ENCODE measurements at places on chromosomes 7 and 10. TPM values are rescaled to one million over a fixed set of nuclear protein-coding genes. Genes with fewer than 3 reads are reported as not detected.
A peak's percentile ranks its signal among the peaks of the same experiment; 100 is the strongest.

INHBA gene
- 1.3 TPM for total RNA-seq

FGFBP3 gene
- total RNA-seq: not detected

C10orf105 gene
- not detected for total RNA-seq

MOGAT3 gene
- not detected for total RNA-seq

EGR2 gene
- 0.53 TPM for total RNA-seq

CCL24 gene
- 13.1 TPM for total RNA-seq

GLI3 gene
- total RNA-seq: 3.3 TPM

DNA sequence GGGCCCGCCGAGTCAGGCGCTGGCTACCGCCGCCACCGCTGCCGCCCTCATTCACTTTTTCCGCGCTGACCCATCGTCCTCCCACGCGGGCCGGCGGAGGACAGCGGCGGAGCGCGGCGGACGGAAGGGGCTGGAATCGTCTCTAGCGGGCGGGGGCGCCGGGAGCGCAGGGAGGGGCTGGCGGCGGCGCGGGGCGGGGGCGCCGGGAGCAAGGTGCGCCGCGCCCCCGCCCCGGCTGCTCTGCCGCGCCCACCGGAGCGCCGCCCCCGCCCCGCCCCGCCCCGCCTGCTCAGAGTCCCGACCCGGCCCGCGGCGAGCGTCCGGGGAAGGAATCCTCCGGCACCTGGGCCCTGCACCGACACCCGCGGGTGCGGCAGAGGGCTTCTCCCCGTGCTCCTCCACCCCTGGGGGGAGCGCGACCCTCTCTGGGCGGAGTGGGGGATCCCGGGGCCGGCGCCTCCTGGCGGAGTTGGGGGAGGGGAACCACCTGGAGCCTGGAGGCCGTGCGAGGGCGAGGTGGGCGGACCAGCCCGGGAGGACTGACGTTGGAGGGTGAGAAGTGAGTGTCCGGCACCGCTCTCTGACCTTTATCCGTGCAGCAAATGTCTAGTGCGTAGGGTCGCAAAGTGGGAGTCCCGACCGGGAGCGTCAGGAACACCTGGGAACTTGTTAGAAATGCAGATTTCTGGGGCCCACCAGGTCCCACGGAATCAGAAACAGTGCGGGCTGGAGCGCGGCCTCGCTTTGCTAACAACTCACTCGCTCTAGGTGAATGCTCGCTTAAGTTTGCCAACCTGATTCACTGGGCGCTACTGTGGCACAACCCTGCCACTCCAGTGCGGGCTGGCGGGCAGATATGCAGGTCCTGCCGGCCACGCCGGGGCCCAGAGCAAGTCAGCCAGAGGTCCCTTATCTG, at the start of gene COBL:
COBL (minus strand) TSS at position 144 of the 916 bp plus-strand sequence. CDS start 176 bp downstream, outside the sequence.
- peak; percentile 57 for DNase-seq

DNA sequence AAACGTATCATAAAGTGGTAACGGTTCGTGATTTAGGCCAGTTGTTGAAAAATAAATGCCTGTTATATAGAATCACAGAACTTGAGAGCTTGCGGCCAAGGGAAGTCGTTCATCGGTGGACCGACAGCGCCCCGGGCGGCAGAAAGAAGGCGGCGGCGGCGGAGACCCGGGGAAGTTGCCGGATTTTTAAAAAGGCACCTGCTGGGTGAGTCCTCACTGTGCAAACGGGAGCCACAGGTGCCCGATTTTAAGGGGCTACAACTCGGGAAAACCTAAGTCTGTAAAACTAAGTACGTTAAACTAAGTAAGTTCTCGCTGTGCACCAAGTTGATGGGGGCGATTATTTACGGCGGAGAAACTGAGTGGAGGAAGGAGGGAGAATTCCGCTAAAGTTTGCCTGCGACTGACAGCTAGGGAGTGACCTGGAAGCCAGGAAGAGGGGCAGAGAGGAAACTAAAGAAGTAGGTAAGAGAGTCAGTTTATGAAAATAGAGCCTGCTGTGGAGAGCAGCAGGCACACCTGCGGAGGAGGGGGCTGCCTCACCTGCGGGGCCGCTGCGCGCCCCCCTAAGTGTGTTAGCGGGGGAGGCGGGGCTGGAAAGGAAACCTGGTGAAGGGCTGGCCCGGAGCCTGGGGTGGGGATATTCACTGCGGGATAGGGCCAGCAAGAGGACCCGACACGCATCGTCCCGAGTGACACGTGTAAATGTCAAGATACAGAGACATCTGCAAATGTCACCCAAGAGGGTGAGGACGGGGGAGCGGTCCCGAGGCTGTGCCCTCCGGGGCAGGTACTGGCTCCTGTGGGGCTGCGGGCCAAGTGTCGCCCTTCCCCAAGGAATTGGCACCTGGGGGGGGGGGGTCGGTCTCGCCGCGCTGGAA, 996 bp downstream of the ADAM12 start:
- DNase-seq: peak; percentile 68

DNA sequence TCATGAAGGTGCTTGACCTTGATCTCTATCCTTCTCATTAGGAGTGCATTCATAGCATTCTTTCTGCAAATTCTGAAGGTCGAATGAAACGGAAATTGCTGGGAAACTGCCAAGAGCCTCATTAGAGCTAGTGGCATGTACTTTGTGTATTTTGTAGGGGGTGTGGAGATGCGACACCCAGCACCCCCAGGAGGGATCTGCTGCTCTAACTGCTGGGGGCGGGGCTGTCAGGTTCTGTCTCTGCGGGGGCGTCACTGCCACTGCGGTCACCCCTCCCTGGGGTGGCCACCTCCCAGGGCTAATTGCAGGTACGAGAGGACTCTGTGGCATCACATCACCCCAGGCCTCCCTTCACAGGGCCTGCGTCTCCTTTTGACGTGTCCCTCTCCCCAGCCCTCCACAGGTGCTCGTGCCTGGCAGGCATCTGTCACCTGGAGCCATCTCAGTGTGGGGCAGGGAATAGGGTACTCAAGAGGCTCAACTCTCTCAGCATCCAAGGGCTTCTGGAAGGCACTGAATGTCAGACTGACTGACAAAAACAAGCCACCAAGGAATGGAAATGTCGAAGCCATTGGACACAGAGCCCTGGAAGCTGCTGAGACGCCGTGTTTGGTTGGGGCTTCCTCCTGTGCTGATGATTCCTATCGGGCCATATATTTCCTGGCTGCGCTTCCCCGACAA, 151.1 kb downstream of the ACTR3B start:
- no peak for DNase-seq

DNA sequence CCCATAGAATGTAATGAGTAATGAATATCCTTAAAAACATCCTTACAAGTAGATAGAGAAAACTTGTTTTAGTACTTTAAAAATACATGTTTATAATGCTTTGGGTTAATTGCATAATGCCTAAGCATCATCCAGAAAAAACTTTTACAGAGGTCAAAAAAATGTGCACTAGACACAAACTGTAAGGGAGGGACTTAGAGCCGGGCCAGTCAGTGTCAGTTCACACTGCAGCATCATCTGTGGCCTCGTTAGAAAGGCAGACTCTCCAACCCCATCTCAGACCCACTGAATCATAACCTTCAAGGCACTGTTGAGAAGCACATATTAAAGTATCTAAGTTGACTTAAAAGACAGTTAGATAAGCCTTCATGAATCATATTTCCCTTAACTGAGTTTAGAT, 230.1 kb upstream of the PRPS1L1 start:
- DNase-seq: no peak

- no peak for DNase-seq
Observed at GRCh38 chr10:87750001-87750671, 67.9 kb downstream of the ATAD1 start.

- no peak for DNase-seq
Observed at GRCh38 chr10:15510963-15511362, 139.9 kb upstream of the FAM171A1 start.

- DNase-seq: no peak
Observed at GRCh38 chr7:121608785-121609184, 212.7 kb upstream of the FAM3C start.

- no peak for DNase-seq
Observed at GRCh38 chr10:93980486-93980885, 13.2 kb upstream of the PLCE1 start.

GRCh38 chr10:126905776-126906703, 812 bp downstream of the DOCK1 start:
- DNase-seq: peak; percentile 49

GRCh38 chr7:18534481-18534880, 38.9 kb downstream of the HDAC9 start:
- no peak for DNase-seq

DNA sequence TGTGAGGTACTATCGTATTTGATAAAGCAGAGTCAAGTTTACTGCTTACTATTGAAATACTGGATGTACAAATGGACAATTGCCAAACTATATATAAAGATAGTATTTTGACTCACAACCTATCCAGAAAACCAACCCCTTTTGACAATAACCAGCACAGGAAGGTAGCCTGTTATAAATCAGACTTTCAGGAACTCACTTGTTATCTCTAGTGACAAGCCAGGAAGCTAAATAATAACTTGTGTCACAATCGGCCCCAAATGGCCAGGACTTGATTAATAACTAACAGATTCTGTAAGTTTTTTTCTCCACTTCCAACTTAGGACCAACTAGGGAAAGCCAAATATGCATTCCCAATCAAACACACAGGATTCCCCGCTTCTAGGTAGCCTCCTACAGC, 38.8 kb upstream of the SLC35G1 start:
- no peak for DNase-seq

- no peak for DNase-seq
Observed at GRCh38 chr7:127154101-127154500, 98.6 kb downstream of the GRM8 start.

GRCh38 chr10:47207894-47208469, 92.0 kb upstream of the GDF10 start:
- no peak for DNase-seq

GRCh38 chr7:141702892-141703291, 926 bp upstream of the DENND11 start:
- DNase-seq: no peak

DNA sequence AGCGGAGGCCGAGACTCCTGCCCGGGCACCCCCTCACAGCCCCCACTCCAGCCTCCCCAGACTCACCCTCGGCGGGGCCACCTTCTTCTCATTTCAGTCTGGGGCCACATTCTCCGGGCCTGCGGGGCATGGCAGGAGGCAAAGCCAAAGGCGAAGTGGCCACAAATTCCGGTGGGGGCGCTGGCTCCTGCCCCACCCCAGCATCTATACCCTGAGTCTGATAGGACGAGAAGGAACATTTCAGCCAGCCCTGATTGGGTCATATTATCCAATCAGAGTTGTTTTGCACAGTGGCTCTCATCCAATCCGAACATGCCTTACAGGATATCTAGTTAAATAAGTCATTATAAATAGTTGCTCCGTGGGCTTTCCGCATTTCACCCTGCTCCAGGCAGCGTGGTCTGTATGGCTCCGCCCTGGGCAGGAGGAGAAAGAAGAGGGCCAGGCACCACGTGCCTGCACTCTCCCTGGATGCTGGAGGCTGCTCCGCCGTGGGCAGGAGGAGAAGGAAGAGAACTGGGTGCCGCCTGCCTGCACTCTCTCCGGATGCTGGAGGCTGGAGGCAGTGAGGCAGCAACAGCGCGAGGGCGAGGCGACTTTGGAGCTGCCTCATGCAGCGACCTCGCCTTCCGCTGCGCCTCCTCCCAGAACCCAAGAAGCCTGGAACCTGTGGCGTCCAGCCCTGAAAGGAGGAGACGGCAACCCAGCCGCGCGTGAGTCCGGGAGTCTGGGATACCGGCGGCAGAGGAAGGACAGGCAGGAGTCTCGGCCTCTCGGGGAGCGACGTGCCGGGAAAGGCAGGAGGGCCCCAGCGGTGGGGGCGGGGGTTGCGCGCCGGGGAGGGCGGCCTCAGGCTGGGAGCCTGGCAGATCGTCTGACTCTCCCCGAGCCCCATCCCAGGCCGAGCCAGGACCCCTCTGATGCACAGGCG, 162.9 kb downstream of the ZNF33B start:
- DNase-seq: no peak

- no peak for DNase-seq
Observed at GRCh38 chr7:159104188-159104920, 40.3 kb downstream of the VIPR2 start.

DNA sequence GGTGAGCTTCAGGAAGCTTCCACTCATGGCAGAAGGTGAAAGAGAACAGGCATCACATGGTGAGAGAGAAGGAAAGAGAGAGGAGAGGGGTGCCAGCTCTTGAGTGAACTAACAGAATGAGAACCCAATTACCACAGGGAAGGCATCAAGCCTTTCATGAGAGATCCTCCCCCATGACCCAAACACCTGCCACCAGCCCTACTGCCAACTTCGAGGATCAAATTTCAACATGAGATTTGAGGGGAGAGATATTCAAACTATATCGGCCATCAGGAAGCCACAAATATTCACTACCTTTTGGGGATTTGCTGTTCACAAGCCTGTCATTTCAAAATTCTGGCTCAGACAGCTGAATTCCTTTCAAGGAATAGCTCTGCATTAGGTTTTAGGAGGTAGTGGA, 39.9 kb upstream of the SMNDC1 start:
- DNase-seq: no peak

DNA sequence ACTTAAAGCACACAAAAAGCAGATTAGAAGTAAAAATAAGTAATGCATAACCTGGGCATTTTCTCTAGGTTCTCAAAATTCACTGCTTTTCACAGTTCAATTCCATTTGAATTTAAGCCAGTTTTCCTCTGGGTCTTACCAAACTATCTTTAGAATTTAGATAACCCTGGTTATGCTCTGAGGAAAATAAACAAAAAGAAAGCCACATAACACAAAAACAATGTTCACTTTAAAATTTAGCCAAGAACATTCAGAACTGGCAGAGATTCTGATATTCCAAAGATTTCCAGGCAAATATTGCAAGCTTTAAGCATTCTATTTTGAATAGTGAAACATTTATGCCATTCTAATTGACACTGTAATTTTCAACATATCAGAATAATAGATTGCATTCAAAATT, 50.7 kb upstream of the PRKG1 start:
- DNase-seq: no peak

DNA sequence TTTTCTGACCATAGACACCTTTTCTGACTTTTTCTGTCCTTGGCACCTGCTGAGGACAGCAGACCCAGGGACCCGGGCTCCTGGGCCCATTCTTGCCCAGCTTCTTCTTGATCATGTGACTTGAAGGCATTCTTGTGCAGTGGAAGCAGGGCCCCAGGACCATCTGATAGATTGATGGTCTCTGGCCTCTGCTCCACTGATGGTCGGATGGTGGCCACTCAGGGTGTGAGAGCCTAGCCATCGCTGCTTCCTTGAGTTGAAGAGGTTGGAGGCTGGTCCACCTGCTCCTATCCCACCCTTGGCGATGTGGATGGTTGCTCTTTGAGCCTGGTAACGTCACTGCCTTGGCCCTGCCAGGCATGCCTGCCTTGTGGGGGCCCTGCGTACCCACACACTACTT, 37.8 kb upstream of the ZNF716 start:
- DNase-seq: no peak

- DNase-seq: no peak
Observed at GRCh38 chr7:55504967-55505658, 67.2 kb downstream of the VOPP1 start.

Data from Peyer's patch (tissue), 4 donors.